ENCODE measurements at places on chromosomes 3 and 15.

GRCh38 chr15:91116113-91117067 is 16.3 kb downstream of the SV2B start:
- no peak for DNase-seq

- no peak for DNase-seq
Measured at GRCh38 chr3:4426782-4427344, 40.2 kb downstream of the SUMF1 start.

GRCh38 chr3:156548041-156548687 is 6.8 kb downstream of the SSR3 start:
- no peak for DNase-seq

DNA sequence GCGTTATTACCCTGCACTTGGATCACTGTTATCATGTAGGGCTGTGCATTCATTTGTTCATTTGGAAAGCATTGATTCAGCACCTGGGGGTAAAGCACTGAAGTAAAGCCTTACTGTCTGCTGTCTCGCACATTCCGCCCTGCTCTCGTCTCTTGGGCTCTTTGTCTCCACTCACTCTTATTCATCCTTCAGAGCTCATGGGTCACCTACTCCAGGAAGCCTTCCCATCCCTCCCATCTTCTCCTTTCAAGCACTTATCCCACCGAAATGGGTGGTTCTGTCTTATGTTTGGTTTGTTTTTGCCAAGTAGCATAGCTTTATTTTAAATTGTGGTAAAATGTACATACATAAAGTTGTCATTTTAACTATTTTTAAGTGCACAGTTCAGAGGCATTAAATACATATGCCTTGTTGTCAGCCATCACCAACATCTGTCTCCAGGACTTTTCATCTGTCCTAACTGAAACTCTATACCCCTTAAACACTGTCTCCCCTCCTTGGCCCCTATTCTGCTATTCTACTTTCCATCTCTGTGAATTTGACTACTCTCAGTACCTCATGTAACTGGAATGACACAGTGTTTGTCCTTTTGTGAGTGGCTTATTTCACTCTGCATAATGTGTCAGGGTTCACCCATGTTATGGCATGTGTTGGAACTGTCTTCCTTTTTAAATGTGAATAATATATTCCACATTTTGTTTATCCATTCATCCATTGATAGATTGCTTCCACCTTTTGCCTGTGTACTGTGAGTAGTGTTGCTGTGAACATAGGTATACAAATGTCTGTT is 9.3 kb downstream of the DIS3L start:
- DNase-seq = no peak

- DNase-seq = peak; percentile 35
Measured at GRCh38 chr3:173938159-173938558, 540.6 kb downstream of the NLGN1 start.

- no peak for DNase-seq
Measured at GRCh38 chr3:13276438-13277195, 143.5 kb downstream of the NUP210 start.

DNA sequence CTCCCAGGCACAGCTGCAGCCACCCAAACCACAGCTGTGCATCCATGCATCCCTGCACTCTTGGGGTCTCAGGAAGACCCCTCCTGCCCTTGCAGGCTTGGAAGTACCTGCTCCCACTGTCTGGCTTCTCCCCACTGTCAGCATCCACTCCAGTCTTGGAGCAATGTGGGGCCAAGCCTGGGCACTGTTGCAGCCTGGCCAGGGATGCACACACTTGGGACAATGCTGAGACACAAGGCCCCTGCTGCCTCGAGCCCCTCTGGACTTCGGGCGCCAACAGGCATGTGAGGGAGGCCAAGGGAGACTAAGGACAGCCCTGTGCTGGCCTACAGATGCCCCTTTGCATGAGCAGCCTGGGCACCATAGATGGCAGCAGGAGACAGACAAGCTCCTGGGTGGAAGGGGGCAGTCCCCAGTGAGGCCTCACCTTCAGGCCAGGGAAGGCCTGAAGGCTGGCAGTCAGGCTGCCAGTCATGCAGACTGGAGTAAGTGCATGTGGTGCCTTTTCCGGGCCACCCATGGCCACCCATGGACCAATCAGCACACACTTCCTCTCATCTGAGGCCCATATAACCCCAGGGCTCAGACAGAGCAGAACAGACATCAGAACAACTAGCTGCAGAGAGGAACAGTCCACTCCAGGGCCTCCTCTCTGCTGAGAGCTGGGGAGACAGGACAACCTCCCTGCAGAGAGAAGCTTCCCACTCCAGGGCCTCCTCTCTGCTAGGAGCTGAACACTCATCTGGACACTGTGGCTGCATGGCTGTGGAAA is 219.0 kb downstream of the VGLL3 start:
- no peak for DNase-seq

DNA sequence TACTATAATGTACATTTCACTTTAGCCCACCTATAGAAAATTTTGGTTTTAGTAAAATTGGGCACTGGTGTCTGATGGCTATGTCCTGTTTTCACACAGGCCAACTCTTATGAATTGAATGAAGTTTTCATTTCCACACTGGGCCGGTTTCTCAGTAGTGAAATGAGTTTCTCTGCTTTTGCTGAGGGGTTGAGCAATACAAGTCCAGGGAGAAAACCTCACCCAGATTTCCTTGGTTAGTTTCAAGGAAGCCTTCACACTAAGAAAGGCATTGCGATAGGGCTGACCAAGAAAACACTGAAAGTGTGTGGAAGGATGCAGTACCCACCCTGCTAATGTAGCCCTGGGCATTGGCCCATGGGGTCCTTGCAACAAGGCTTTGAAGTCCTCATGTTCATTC is 331.5 kb upstream of the CFAP20DC start:
- DNase-seq = no peak

GRCh38 chr3:46083956-46084355 is 56.7 kb upstream of the XCR1 start:
- peak; percentile 6 for DNase-seq
